HEK293T (cell line): ENCODE measurements at places on chromosomes 4 and X.
A peak's percentile ranks its signal among the peaks of the same experiment; 100 is the strongest.

GRCh38 chrX:79153348-79153747, 8.9 kb downstream of the GPR174 start:
- no peak for DNase-seq

DNA sequence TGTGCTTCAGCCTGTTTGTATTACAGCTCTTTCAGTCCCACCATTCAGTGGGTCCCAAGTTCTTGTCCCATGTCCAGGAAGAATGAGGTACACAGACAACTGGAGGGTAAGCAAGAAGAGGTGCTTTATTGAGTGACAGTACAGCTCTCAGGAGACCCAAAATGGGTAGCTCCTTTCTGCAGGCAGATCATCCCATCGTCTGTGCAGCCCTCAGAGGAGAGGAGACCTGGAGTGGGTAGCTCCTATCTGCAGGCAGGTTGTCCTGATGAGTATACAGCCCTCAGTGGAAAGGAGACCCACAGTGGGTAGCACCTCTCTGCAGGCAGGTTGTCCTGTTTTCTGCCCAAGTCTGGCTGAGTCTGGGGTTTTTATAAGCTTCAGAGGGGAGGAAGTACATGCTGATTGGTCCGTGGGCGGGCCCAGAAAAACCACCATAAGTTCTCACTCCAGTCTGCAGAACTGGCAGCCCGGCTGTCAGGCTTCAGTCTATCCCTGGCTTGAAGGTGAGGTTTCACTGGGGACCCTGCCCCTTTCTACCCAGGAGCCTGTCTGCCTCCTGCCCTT, 18.0 kb downstream of the GRK4 start:
- no peak for DNase-seq

DNA sequence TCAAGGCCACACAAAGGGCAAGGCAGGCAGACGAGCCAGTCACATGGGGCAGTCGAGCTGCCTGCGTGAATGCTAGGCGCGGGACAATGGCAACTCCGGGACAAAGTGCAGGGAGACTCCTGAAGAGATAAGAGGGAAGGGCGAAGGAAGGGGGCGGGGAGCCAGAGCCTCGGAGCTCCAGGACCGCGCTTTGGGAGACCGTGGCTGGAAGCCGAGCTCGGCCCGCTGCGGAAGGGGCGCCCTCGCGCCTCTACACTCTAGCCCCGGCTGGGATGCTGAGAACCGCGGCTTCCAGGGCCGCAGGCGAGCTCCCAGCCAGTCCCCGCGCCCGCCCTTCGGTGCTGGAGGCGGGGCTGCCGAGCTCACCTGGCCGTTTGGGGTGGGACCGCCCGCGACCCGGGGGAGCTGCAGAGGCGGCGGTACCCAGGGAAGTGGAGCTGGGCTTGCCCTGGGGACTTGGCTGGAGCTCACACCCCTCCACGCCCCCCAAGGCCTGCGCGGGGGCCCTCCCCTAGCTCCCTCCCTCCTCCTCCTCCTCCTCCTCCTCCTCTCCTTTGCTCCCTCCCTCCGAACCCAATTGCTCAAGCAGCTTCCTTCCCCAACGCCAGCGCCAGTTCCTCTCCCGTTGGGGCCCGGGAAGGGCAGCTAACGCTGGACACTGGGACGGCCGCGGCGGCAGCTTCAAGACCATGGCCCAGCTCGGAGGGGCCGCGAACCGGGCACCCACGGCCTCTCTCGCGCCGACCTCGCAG, at the start of gene SOWAHD:
Gene SOWAHD (plus strand): TSS at position 610 of the 752 bp plus-strand sequence. CDS start 80 bp downstream, at position 690.
- peak; percentile 53 for DNase-seq

DNA sequence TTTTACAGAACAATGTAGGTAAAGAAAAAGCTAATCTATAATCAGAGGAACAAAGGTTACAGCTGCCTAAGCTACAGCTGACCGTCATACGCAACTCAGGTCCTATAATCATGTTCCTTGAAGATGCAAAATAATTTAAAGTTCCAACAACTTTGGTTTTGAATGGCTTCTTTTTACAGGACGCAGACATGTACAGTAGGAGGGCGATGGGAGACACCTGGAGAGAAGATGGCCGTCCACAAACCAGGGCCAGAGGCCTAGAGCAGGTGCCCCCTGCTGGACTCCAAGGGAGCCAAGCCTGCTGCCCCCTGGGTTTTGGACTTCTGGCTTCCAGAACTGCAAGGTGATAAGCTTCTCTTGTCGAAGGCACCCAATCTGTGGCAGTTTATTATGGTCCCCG, 10.6 kb downstream of the HGFAC start:
- DNase-seq, result peak; percentile 46

DNA sequence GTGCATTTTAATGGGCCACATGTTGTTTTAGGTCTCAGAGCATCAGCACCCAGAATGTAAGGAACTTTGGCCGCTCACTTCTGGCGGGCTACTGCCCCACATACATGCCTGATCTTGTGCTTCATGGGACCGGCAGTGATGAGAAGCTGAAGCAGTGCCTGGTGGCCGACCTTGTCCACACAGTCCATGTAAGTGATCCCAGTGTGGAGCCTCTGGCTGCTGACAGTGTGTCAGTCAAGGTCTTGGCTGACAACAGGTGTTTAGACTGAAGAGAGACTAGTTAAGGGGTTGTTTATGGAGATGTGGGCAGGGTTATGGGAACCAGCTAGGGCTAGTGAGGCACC, 101.4 kb downstream of the FNIP2 start:
- no peak for DNase-seq
